CD8-positive, alpha-beta memory T cell (primary cell): ENCODE measurements at places on chromosomes 11 and 22. TPM values are rescaled to one million over a fixed set of nuclear protein-coding genes. Genes with fewer than 3 reads are reported as not detected.

The MTCH2 gene
- total RNA-seq = 124 TPM

The RASD2 gene
- total RNA-seq = 0.09 TPM

The C22orf23 gene
- total RNA-seq = 0.29 TPM

The OR2AT4 gene
- total RNA-seq = not detected

The BLID gene
- not detected for total RNA-seq

The SCGB1A1 gene
- total RNA-seq = not detected

The SAA2 gene
- not detected for total RNA-seq

The HSPB2 gene
- total RNA-seq = not detected

The ALDH3B1 gene
- 0.20 TPM for total RNA-seq

The SEC14L6 gene
- not detected for total RNA-seq

The KLHDC7B gene
- 6.2 TPM for total RNA-seq

The MOV10L1 gene
- total RNA-seq = not detected

The GTSE1 gene
- total RNA-seq = 30.9 TPM

The CCDC83 gene
- not detected for total RNA-seq

The PDGFB gene
- 3.0 TPM for total RNA-seq

The SYCE3 gene
- not detected for total RNA-seq

The KCNA4 gene
- total RNA-seq = not detected

The SLC22A25 gene
- total RNA-seq = not detected

The MS4A6E gene
- total RNA-seq = not detected

The RIMBP3C gene
- 0.37 TPM for total RNA-seq
